ENCODE measurements at places on chromosomes 12 and 14. TPM values are rescaled to one million over a fixed set of nuclear protein-coding genes. Genes with fewer than 3 reads are reported as not detected.

DNA sequence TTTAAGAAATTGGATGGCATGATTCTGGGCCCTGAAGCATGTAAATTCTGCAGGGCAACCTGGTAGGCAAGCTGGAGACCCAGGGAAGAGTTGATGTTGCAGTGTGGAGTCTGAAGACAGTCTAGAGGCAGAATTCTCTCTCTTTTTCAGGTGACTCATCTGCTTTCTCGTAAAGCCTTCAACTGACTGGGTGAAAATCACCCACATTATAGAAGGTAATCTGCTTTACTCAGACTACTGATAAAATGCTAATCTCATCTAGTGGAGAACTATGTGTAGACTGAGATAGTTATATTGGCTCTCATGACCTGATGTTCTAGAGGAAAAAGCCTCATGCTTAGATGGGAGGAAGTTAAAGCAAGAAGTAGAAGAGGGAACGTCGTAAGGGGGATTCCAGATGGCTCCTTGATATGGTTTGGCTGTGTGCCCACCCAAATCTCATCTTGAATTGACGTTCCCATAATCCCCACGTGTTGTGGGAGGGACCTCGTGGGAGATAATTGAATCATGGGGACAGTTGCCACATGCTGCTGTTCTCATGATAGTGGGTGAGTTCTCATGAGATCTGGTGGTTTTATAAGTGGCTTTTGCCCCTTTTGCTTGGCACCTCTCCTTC is 723.8 kb downstream of the BCL11B start:
- no peak for DNase-seq

GRCh38 chr12:125518074-125518473 is 452.8 kb downstream of the AACS start:
- no peak for DNase-seq

- DNase-seq: no peak
These were observed 3.4 kb downstream of the ATXN7L3B start for GRCh38 chr12:74541074-74541473.

- no peak for DNase-seq
These were observed 10.9 kb downstream of the WASHC3 start for GRCh38 chr12:102050660-102051430.

GRCh38 chr14:64971943-64972791 is at the start of gene RAB15:
RAB15 (minus strand) TSS chr14:64972336; CDS start chr14:64972076, 260 bp downstream.
- DNase-seq: peak; percentile 24

GRCh38 chr14:105019861-105020814 is 745 bp downstream of the CDCA4 start:
- peak; percentile 91 for DNase-seq

The ASPG gene
- 12.5 TPM for total RNA-seq

The GNPTAB gene
- total RNA-seq: 62.4 TPM

The FCF1 gene
- total RNA-seq: 32.5 TPM

The FAIM2 gene
- total RNA-seq: not detected

The PLEK2 gene
- 3.6 TPM for total RNA-seq

All from upper lobe of left lung (tissue), 6 donors.